ENCODE measurements at places on chromosomes 16 and 17. TPM values are rescaled to one million over a fixed set of nuclear protein-coding genes. Genes with fewer than 3 reads are reported as not detected.

Gene WNT9B
- not detected for total RNA-seq

Gene DPEP2NB
- not detected for total RNA-seq

Gene NUP93
- total RNA-seq = 124 TPM

Gene HSD17B2
- total RNA-seq = 4.5 TPM

Gene SERPINF2
- total RNA-seq = not detected

Gene IST1
- 165 TPM for total RNA-seq

Gene CNGB1
- total RNA-seq = not detected
